Activated naive CD4-positive, alpha-beta T cell (primary cell): ENCODE measurements at places on chromosomes 3 and 15.

GRCh38 chr3:185350841-185351240 lies 12.1 kb upstream of the MAP3K13 start:
- no peak for DNase-seq

GRCh38 chr15:39578851-39579486 lies 1.9 kb upstream of the THBS1 start:
- no peak for DNase-seq

GRCh38 chr15:74725225-74725774 lies at the start of gene CYP1A1:
TSS of gene CYP1A1 (minus strand) at chr15:74725528. CDS start at chr15:74723097, 2,431 bp downstream.
- no peak for DNase-seq

DNA sequence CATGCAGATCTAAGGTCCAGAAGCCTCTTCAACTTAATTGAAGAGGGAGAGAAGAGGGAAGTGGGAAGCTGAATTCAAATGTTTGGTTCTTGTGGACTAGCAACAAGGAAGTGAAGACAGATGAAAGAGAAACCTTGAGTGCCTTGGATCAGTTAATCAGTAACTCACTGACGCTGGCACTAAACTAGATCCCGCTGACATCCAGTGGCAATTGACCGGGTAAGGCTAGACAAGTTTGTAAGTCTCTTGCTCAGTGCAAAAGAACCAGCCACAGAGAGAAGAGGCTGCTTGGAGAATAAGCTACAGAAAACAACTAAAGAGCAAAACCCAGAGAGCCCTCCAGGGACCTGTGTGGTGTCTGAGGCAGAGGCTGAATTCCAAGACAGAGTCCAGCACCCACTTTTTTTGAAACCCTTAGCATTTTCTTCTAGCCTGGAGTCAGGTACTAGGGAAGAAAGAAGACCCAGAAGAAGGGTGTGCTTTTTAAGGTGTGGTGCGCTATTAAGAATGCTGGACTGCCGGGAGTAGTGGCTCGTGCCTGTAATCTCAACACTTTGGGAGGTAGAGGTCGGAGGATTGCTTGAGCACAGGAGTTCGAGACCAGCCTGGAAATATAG lies 6.9 kb downstream of the PLCH1 start:
- no peak for DNase-seq

DNA sequence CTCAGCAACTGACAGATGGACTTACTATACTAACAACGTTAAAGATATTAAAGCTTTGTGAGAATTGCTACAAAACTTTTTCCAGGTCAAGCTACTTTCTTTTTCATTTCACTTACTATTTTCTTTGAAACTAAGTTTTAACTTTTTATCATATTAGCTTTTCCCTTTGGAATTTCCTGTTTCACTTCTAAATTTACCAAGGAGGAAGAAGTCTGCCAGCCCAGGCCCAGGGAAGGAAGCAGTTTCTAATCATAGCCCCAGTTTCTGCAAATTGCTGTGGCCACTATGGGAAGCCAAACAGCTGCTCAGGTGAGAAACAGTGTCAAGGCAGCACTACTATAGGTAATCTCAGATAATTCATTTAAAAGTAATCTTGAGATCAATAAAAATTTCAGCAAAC lies 18.4 kb downstream of the CYFIP1 start:
- no peak for DNase-seq

GRCh38 chr15:50192926-50193620 lies 11.1 kb downstream of the SLC27A2 start:
- no peak for DNase-seq

GRCh38 chr15:100112061-100112420 lies 229.7 kb downstream of the ADAMTS17 start:
- DNase-seq: no peak

DNA sequence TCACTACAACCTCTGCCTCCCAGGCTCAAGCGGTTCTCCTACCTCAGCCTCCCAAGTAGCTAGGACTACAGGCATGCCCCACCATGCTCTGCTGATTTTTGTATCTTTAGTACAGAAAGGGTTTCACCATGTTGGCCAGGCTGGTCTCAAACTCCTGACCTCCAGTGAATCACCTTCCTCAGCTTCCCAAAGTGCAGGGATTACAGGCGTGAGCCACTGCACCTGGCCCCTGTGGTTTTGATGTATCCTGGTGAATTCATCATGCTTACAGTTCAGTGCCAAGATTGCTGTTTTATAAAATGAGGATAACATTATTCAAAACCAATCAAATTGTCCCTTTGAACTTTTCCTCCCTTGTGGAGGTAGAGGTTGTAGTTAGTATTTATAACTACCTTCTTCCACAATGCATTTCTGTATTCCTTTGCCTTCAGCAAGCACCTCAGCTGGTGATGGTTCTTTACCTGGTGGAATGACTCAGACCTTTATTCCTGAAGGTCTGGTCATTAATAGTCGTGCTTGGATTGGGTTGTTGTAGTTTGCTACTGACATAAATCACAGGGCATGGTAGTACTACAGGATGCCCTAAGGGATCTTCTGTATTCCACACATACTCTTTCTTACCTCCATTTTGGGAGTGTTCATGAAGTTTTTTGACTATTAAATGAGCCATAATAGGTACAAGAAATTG lies 76.9 kb downstream of the UBP1 start:
- no peak for DNase-seq

DNA sequence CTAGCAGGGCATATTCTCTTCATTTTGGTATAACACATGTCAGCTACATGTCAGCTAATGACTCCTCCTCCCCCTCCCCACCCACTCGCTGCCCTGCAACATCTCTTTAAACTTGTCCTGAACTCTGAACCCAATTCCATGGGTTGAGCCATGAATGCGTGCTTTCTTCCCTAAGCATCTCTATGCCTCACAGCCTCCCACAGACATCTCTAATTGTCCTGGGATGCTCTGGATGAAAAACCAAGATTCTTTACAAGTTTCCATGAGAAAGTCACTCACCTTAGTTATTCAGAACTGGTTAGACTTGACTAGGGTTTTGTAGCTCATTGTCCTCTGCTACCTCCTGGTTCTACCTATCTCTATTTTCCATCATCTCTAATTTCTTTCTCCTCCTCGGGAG lies 629.1 kb downstream of the TBL1XR1 start:
- no peak for DNase-seq

DNA sequence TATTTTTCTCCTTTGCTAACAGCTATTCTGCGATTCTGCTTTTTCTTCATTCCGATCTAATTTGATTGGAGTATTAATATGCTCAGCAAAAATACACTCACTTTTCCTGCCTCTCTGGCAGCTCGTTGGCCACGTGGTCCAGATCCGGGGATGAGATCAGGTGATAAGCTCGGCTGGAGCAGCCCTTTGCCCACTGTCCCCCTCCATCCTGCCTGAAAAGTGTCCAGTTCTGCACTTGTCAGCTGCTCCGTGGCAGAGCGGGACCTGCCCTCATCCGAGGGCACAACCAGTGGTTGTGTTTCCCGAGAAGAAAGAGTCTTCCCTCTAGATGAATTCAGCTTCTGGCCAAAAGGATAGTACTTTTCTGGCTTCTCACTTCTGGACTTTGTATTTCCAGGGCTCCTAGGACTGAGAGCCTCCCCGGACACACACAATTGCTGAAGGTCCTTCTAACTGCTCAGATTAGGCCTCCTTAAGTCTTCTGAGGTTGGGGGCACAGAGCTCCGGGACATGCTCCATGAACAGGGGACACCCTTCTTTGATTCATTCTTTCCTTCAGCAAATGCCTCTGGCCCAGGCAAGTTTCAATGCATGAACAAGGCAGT lies 103.9 kb upstream of the ALDH1A3 start:
- DNase-seq: no peak

DNA sequence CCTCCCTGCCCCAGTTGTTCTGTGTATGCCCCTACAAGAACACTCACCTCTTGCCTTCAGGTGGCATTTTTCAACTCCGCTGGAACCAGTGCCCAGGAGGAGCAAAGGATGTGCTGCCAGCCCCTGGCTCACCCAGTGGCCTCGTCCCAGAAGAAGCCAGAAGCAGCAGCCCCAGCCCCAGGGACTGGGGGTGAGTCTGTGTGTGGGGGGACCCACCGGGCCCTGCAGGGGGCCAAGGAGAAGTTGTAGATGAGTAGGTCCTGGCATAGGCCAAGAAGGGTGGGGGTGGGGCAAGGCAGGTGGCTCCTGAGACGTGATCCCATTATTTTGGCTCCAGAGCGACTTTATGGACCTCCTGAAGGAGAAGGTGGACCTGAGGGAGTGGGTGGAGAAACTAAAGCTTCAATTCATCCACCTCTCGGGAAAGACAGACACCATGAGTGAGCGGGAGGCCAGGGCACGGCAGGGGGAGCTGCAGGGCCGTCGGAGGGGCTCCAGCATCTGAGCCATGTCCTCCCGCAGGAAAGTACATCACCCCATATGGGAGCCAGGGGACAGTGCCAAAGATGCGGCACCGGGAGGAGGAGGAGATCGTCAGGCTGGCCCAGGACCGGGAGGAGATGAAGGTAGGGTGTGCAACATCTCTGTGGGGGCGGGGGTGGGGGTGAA lies 29.3 kb downstream of the NGRN start:
- no peak for DNase-seq

DNA sequence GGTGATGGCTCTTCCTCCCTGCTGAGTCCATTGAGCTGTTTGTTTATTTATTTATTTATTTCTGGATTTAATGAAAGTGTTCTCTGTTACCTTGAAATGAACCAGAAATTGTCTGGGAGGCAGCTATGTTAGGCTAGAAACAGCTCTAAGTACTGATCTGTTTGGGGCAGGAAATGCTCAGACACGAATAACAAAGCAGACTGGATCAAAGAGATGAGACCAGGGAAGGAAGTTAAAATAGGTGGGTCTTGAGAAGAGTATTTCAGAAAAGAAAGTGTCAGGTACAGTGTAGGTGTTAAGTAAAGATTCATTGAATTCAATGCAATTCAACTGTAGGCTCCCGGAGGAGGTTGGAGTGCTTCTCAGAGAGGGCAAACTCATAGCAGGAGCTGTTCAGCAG lies 173.3 kb downstream of the IL20RB start:
- no peak for DNase-seq

- no peak for DNase-seq
Measured at GRCh38 chr15:65115542-65115941, 542 bp upstream of the UBAP1L start.

DNA sequence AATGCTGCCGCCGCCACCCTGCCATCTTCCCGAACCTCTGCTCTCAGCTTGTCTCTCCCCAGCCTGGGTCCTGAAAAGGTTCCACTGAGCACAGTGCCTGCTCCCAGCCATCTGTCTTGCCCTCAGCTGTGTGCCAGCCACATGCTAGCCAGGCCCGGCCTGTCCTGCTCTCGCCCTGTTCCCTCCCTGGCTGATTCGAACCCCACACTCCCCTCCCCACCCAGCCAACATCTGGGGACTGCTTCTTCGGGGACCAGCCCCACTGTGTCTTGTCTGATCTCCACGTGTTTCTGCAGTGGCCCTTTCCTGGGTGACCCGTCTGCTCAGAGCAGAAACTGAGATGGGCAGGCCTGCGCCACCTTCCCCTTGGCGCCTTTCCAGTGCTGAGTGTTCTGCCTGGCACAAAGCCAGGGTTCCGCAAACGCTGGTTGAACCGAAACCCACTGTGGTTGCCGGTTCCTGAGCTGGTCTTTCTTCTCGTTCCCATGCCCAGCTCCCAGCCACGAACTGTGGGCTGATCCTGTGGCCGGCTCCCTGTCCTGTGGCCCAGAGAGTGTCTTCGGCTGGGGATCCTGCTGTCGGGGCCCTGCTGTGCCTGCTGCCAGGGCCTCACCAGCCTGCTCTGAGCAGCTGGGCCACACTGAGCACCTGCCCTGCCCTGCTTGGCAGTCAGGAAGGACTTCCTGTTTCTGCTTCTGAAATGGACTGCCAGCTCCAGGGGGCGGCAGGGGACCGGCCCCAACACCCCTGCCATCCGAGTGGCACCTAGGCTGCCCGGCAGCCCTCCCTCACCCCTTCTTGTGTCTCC lies 62.7 kb upstream of the KLF13 start:
- peak; percentile 22 for DNase-seq

DNA sequence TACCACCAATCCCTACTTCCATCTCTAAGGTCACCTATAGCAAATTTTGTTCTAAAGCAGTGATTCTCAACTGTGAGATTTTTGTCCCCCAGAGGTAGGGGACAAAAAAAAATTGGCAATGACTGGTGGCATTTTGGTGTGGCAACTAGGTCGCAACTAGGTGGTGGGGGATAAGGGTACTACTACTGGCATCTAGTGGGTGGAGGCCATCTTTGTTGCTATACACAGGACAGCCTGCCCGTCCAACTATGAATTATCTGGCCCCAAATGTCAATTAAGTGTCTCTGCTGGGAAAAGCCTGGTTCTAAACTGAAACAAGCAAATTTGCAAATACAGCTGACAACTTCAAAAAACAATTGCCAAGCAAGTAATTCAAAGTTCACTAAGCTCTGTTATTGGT lies 1.4 kb downstream of the MTMR10 start:
- DNase-seq: no peak

DNA sequence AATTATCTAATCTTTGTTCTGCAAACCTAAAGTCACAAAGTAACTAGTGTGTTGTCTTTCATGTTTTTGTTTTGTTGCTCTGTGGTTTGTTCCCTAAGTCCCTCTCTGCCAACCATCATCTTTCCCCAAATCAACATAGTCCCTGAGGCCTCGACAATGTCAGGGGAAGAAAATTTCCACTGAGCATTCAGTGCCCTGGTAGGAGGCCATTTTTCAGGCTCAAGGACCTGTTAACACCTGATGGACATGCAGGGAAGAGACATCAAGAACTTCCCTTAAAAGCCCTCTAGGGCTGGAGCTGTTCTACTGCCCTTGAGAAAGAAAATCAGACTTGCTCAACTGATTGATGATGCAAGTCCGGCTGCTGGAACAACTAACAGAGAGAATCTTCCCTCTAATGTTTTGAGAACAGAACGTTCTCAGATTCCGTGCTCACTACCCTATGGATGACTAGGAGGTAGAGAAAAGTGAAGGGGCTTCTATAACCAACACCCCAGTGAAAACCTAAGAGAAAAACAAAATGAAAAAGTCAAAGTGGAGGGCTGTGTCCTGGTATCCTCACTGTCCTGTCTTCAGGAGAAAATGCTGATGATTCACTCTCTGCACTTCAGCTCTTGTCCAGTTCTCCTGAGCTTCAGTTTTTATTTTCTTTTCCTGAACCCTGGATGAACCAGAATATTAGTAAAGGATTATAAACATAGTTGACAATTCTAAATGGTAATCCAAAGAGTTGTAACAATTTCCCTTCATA lies 373.1 kb downstream of the FOXP1 start:
- DNase-seq: no peak

DNA sequence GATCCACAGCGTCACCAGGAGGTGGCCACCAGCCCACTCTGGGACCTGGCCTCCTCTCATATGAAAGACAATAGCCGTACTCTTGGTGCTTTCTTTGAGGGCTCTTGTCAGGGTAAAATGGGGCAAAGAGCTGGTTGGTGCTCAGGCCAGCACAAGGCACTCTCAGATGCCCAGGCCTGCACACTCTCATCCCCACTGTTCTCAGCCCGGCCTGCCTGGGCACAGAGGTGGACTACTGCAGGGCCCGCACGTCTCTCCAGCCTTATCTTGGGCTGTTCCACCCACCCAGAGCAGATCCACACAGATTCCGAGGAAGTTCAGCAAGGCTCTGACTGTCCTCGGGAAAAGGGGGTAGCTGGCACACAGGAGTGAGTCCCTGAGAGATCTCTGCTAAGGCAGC lies 122.8 kb upstream of the PRR20G start:
- DNase-seq: no peak

DNA sequence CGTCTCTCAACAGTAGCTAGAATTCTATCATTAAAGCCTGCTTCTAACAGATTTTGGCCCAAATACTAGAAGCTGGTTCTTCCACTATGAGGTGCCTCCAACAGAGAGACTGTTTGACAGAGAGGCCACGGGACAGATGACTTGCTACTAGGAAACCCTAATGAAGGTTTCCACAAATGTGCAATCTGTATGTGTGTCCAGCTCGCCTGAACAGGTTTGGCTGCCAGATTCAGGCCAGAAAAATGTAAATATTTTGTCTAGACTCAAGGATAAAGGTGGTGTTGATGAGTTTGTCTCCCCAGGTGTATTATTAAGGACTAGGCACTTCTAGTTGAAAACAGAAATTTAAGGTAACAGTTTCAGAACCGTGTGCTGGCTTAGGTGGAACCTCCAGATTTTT lies 91.6 kb upstream of the TRIM42 start:
- no peak for DNase-seq
